ENCODE measurements at places on chromosomes 13 and 19.

GRCh38 chr13:26220575-26220974, 1.5 kb downstream of the RNF6 start:
- DNase-seq: no peak

DNA sequence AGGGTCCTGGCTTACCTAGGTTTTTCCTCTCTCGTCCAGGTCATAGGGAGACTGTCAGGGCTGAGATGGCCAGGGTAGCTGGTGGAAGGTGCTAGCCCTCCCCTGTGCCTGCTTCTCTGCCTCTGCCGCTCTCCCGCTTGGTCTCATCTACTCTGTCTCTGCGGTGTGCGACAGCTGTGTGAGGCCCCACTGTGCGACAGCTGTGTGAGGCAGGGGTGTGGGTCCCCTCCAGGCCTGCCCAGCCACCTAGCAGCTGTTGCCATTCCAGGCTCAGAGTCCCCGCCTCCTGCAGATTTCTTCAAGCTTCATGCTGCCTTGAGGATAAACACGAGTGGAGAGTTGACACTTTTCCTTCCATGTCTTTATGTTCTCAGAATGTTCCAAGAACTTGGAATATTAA, 53.0 kb downstream of the ARHGEF7 start:
- DNase-seq: no peak

DNA sequence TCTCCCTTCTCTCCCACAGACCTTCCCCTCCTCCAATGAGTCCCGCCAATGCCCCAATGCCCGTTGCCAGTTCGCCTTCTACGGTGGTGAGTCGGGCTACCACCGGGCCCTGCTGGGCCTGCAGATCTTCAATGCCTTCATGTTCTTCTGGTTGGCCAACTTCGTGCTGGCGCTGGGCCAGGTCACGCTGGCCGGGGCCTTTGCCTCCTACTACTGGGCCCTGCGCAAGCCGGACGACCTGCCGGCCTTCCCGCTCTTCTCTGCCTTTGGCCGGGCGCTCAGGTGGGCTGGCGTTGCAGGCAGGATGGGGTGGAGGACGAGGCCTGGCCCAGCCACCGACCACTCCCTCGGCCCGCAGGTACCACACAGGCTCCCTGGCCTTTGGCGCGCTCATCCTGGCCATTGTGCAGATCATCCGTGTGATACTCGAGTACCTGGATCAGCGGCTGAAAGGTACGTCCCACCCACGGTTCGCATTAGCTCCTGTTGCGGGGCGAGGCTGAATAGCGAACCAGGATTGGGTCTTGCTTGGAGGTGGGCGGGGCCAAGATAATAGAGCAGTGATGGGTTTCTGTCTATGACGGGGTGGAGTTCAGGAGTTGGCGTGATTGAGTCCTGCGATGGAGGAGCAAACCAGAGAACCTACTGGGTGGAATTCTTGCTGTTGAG, 11.1 kb downstream of the SLC44A2 start:
- DNase-seq: no peak

GRCh38 chr19:52188822-52189734, 774 bp upstream of the PPP2R1A start:
- no peak for DNase-seq

GRCh38 chr13:44414716-44415115, 41.1 kb downstream of the SERP2 start:
- no peak for DNase-seq

GRCh38 chr19:50548191-50549058, 19.8 kb downstream of the LRRC4B start:
- DNase-seq: no peak

DNA sequence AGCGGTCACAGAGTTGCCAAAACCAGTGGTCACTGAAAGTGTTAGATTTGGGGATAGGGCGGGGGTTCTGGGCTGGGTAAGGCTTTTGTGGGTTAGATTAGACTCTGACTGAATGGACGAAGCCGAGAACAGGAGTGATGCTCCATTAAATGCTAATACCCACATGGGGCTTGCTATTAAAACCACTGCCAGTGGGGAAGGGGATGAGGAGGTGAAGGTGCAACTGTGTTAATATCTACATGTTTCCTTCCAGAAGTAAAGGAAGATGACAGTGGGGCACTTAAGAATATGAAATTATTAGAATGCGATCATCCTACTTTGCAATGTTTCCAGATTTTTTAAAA, 573 bp upstream of the ZNF614 start:
- no peak for DNase-seq

DNA sequence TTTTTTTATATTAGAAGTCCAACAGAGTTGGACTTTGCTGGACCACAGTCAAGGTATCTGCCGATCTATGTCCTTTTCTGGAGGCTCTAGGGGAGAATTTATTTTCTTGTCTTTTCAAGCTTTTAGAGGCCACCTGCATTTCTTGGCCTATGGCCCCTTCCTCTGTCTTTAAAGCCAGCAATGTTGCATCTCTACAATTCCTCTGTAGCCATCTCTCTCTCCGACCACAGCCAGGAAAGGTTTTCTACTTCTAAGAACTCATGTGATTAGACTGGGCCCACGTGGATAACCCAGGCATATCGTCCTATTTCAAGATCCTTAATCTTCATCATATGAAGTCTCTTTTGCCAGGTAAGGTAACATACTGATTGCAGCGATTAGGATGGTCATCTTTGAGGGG, 43.5 kb upstream of the RGCC start:
- DNase-seq: no peak

Measured in stimulated activated CD4-positive, alpha-beta T cell treated with anti-CD3 and anti-CD28 coated beads, Interleukin-2, amount 100 ng/mL, for 24 hours (primary cell).